ENCODE measurements at places on chromosomes 7 and 10.

GRCh38 chr10:110498087-110498981, 627 bp downstream of the DUSP5 start:
- DNase-seq: no peak

- DNase-seq: no peak
Observed at GRCh38 chr7:2431260-2431867, 28.0 kb downstream of the CHST12 start.

DNA sequence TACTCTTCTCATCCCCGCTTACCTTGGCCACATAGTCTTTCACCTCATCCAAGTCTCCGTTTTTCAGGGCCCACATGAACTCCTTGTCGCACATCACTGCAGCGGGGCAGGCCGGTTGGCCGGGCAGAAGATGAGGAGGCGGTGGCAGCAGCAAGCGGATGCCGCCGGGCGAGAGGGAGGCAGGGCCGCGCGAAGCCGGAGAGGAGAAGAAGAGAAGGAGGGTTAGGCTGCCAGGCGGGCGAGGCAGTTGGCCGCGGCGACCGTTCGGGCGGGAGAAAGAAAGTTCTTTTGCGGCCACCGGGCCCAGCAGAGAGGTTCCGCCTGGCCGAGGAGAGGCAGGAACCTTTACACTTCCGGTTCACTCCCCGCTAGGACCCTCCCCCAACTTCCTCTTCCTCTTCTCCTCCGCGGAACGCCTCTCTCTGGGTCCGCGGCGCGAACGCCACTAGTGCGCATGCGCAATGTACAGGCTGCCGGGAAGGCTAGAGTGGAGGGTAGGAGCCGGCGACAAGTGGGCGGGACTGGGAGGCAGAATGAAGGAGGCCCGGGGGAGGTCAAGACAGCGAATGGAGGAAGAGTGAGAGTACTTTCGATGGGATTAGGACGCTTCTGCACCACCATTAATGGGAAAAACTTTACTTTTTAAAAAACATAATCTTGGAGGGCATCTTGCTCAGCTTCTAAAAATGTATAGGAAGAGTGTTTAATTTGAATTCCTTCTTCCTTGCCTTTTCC, at the start of gene MTPN:
Gene MTPN, minus strand, starts transcription at position 353 of the 735 bp plus-strand sequence. Its CDS starts 259 bp downstream, at position 94.
- DNase-seq: peak; percentile 95

- no peak for DNase-seq
Observed at GRCh38 chr10:104938031-104938430, 296.9 kb downstream of the SORCS3 start.

- DNase-seq: peak; percentile 79
Observed at GRCh38 chr7:129831424-129832058, 121.2 kb downstream of the UBE2H start.

GRCh38 chr10:3499120-3499519, 285.9 kb downstream of the KLF6 start:
- no peak for DNase-seq

GRCh38 chr7:94145602-94146001, 141.4 kb upstream of the BET1 start:
- DNase-seq: no peak

DNA sequence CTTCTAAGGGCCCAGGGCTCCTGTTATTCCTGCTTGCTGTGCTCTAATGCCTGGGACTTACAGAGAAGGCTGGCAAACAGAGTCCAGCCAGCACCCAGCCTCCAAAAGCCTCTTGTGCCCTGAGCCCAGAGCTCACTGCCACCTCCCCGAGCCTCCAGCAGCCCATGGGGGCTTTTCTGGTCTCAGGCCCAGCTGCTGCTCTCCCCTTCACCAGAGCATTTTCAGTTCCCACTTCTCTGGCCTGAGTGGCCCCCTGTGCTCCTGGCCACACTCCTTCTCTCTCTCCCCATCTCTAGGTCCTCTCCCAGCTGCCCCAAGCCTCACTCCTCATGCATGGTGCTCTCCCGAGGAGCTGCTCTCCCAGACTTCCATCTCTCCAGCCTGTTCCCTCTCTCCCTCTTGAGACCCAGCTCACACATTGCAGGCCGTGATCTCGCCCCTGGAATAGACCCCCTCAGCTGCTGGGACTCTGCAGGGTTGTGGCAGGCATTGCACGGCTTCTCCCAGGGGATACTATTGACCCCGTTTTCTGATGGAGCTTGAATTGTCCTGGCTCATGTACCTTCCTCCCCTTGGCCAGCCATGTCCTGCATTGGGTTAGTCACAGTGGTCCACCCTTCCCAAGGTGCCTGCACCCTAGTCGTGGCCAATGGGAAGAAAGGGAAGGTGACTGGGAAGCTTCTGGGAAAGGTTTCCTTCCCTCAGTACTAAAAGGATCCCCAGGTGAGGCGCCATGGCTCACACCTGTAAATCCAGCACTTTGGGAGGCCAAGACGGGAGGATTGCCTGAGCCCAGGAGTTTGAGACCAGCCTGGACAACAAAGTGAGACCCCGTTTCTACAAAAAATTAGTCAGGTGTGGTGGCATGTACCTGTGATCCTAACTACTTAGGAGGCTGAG, 9.0 kb upstream of the RASSF4 start:
- DNase-seq: no peak

GRCh38 chr10:77638321-77639101, 903 bp upstream of the KCNMA1 start:
- no peak for DNase-seq

GRCh38 chr7:46746695-46747687, 825.9 kb upstream of the IGFBP3 start:
- no peak for DNase-seq

- DNase-seq: no peak
Observed at GRCh38 chr10:21814866-21815265, 188.7 kb downstream of the DNAJC1 start.

- DNase-seq: no peak
Observed at GRCh38 chr10:79191951-79192676, 123.3 kb downstream of the ZMIZ1 start.

GRCh38 chr7:101250324-101250723, 5.4 kb upstream of the FIS1 start:
- DNase-seq: no peak

GRCh38 chr7:68604541-68604940, 993.7 kb upstream of the AUTS2 start:
- no peak for DNase-seq

DNA sequence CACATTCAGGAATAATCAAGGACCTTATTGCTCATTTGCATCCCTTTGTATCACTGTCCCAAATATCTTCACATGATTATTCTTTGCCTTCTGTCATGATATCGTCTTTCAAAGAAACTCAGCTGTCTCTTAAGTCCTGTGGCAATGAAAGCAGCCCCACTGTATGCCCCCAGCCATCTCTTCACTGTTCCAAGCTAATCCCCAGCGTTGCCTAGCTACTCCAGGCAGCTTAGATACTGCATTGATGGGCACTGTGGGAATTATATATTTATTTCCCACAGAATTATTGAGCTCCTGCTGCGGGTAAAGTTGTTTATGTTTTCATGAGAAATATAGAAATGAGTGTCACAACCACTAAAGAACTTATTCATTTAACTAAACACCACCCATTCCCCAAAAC, 38.8 kb downstream of the SND1 start:
- no peak for DNase-seq

- no peak for DNase-seq
Observed at GRCh38 chr10:49279015-49279880, 19.7 kb upstream of the C10orf71 start.

DNA sequence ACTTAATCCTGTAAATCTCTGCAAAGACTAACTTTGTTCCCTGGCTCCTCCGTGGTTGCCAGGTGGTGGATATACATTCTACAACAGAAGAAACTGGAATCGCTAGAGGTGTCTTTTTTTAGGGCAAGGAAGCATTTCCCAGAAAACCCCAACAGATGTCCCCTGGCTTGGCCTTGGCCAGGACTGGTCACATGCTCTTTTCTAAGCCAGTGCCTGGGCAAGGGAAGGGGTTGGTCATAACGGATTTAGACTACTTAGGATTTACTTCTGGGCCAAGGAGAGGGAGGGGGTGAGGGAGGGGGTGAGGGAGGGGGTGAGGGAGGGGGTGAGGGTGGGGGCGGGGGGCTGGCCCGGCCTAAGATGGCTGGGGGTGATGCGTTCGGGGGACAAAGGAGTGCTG, 105.7 kb downstream of the SNX10 start:
- no peak for DNase-seq

DNA sequence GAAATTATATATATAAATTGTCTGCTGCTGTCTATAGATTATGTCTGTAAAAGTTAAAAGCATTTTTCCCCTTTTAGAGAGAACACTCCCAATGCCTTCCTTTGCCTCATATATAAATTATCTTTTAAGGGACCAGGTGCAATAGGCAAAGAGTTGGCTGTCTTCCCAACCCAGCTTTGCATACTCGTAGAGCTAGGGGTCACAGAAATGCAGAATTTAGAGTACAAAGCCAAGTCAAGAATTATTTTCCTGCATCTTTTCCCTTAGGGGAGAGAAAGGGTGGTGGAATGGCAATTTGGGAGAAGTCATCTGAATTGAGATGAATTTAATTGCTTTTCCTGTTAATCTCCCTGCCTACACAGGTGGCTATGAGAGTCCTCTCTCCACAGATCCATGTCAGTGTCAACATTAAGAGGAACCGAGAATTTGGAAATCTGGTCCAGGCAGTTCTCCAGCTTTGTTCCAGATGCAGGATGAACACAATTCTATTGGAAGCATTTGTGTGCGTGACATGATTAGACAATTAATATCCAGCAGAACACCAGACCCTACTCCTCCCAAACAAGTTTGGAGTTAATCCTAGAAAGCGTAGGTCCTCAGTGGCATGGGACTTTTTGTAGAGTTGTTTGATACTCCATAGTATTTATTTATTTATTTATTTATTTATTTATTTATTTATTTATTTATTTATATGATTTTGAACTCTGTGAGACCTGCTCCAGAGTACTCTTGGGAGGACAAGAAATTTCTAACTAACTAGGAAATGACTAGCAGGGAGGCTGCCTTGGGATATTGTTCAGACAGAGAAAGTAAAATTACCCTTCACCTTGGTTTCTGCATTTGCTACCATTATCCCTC, 80.3 kb upstream of the SKAP2 start:
- no peak for DNase-seq

DNA sequence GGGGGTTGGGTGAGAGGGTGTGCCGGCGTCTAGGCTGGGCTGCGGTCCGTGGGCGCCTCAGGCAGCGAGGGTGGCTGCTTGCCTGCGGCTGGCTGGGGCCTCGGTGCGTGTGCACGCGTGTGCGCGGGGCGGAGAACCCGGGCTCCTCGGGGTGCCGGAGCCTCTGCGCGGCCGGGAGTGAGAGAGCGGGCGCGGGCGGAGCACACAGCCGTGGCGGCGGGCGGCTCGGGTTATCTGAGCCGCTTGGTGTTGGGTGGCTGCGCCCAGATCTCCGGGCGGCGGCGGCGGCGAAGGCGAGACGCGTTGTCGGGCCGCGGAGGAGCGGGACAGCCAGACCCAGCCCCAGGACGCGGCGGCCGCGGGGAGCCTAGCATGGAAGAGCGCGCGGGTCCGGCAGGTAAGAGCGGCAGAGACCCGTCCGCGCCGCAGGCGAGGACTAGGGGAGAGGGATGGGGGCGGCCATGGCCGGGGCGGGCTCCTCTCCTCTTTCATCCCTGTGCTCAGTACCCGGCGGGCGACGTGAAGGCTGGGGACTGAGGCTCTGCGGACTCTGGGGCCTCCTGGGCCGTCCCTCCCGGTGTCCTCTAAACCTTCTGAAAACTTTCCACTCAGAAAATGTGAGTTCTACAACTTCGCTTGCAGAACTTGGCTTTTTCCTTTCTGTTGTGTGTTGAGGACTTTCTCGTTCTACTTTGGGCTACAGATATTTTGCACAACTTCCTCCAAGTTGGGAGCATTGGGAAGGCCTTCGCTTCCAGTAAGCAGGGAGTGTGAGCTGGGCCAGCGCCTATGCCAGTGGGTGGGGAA, 9.8 kb upstream of the PAX2 start:
- no peak for DNase-seq

- DNase-seq: no peak
Observed at GRCh38 chr7:37686556-37687345, 3.2 kb downstream of the GPR141 start.

DNA sequence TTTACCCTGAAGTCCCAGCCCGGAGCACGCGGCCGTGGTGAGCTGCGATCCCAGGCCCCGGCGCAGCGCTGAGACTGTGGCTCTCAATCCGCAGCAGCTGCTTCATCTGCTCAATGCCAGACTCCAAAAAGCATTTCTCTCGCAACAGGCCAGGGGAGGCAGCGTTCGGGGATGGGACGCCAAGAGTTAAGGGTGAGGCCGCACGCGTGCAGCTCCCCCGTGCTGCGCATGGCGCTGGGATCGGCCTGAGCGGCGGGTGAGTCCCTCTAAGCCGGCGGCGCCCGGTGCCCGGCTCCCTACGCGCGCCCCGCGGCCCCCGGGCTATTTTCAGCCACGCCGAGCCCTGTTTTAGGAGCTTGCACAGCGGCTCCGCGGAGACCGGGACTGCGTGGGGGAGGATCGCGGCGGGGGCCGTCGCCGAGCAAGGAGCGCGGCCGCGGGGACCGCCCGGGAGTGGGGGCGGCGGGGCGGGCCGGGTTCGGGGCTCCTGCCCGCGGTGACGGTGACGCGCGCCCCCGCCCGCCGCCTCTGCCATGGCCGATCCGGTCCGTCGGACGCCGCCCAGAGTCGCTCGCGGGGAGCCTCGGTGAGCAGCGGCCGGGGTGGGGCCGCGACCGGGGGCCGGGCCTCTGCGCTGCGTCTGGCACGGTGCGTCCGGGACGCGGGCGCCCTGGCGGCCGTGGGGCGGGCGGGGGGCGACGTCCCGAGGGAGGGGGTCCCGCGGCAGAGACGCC, 29.4 kb upstream of the JAKMIP3 start:
- no peak for DNase-seq

- peak; percentile 61 for DNase-seq
Observed at GRCh38 chr10:102627736-102628293, 16.5 kb upstream of the TRIM8 start.

DNA sequence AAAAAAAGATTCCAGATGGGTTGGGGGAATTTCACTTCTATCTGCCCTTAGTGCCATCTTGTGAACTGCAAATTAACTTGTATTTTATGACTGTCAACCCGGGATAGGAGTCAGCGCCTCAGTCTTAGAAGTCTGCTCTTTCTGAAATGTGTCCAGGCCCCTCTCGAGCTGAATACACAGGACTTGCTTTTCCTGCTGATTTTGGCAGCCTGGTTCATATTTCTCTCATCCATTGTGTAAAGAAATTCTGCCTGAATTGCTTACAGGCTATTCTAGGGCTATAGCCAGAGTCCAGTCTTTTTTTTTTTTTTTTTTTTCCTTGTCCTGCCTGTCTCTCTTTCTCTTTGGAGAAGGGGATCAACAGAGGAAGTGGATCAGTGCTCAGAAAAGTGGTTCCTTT, 24.6 kb downstream of the GATA3 start:
- no peak for DNase-seq

DNA sequence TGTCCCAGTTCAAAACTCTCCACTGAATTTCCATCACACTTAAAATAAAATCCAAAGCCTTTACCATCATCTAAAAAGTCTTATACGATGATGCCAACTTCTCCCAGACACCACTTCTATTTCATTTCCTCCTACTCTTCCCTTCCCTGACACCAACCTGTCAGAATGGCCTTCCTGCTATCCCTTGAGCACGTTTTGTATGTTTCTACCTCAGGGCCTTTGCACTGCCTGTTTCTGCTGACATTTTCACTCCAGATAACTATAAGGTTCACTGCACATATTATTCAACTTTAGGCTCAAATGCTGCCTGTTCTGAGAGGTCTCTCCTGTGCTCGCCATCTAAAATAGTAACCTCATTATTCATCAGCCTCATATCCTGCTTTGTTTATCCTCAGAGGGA, 269.6 kb downstream of the HTR7 start:
- no peak for DNase-seq
